ENCODE measurements at places on chromosomes 6 and 20. TPM values are rescaled to one million over a fixed set of nuclear protein-coding genes. Genes with fewer than 3 reads are reported as not detected.

Gene C6orf132
- 0.14 TPM for total RNA-seq

Gene KHDC1
- total RNA-seq: 3.2 TPM

GRCh38 chr20:50363479-50363878 is 146.7 kb upstream of the PTPN1 start:
- no peak overlapping the region for H3K4me3 ChIP-seq
- no peaks in the 10 kb centered on the region for H3K36me3 ChIP-seq
- no peak overlapping the region for H3K27ac ChIP-seq
- no peak for DNase-seq

- no peak for DNase-seq
- H3K4me3 ChIP-seq: no peak overlapping the region
- H3K27me3 ChIP-seq: peaks cover 9% of the 10 kb centered on the region
- peaks cover 12% of the 10 kb centered on the region for H3K4me1 ChIP-seq
These were observed 97.7 kb downstream of the GRM4 start for GRCh38 chr6:34047913-34048867.

DNA sequence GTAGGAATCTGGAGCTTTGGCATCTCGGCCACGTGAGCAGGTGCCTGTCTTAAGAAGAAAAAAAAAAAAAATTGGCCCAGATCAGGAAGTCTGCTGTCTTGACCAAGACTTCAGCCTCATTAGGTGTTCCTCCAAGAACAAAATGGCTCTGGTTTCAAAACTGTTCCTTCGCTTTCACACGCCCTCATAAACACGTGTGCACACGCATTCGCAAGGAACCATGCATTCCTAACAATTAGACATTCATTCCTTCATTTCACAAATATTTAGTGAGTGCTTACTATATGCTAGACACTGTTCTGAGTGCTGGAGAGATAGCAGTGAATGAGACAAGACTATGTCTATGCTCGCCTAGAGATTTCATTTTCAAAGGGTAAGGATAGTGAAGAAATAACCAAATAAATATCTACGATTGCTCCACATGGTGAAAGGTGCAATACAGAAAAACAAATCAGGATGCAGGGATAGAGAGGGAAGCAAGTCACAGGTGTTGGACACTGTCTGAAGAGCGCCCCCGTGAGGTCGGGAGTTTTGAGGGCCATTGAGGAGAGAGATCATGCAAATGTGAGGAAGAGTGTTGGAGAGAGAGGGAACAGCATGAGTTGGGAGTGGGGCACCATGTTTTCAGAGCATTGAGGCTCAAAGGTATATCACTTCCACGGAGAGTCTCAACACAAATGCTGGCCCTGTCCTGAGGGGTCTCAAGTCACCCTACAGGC is 53.3 kb downstream of the CCDC170 start:
- H3K27ac ChIP-seq: no peak overlapping the region
- peaks cover 5% of the 10 kb centered on the region for H3K27me3 ChIP-seq
- H3K36me3 ChIP-seq: no peaks in the 10 kb centered on the region
- peaks cover 2% of the 10 kb centered on the region for H3K4me1 ChIP-seq

DNA sequence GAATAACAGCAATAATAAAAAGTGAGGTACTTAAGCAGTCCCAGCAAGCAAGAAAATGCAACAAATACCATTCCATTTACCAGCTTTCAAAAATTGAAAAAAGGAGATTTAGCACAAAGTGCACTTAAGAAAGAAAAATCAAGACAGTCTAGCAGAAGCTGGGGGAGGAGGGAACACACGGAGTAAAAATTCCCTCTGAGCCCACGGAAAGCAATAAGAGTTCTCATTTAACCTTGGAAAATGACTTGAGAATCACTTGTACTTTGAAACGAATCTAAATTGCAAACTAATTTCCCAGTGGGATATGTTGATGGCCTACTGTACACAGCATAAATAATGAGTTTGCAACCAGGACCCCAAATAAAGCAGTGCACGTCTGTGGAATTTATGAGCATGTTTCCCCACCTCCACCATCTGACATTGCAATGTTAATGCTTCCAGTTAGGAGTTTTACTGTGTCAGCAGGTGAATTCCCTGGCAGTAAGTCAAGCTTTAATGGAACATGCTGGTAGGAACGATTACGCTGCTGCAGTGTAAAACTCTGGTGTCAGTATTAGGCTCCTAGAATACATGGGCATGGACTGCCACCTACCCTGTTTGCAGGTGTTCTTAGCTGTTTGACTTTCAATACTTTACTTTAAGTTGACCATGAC is 386.8 kb downstream of the HDGFL1 start:
- H3K27ac ChIP-seq: no peak overlapping the region
- no peak for DNase-seq
- no peak overlapping the region for H3K4me3 ChIP-seq
- H3K27me3 ChIP-seq: peaks cover 5% of the 10 kb centered on the region

- H3K4me3 ChIP-seq: no peak overlapping the region
- no peaks in the 10 kb centered on the region for H3K36me3 ChIP-seq
- H3K4me1 ChIP-seq: no peaks in the 10 kb centered on the region
- no peak for DNase-seq
These were observed 11.0 kb upstream of the KHDC1L start for GRCh38 chr6:73236144-73236750.

GRCh38 chr6:36596356-36596755 is 2.2 kb downstream of the SRSF3 start:
- no peaks in the 10 kb centered on the region for H3K27me3 ChIP-seq
- H3K27ac ChIP-seq: peak overlapping the region; percentile 99
- peaks cover 61% of the 10 kb centered on the region for H3K36me3 ChIP-seq
- peak overlapping the region; percentile 97 for H3K4me3 ChIP-seq
- H3K4me1 ChIP-seq: peaks cover 33% of the 10 kb centered on the region

DNA sequence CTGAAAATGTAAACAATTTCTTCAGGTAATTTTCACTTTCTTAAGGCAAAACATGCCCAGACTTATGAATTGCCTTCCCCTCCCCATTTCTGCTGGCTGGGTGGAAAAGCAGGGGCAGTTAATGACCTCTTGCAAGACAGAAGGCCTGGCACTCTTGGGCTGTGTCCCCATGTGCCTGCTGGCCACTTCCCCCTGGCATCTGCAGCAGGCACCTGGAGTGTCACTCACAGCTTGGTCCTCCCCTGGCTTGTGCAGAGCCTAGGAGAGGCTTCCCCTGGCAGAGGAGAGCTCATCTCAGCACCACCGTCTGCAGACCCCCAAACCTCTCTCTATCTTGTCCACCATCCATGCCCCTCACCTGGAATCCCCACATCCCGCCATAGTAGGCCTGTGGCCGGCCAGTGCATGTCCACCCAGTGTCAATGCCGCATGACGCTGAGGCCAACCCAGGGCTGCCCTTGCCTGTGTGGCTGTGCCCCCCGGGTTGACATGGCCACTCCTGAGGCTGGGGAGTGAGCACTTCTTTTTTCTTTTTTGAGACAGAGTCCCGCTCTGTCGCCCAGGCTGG is 83.5 kb upstream of the SLC22A23 start:
- DNase-seq: no peak
- no peaks in the 10 kb centered on the region for H3K4me1 ChIP-seq
- H3K27ac ChIP-seq: no peak overlapping the region
- H3K27me3 ChIP-seq: peaks cover 16% of the 10 kb centered on the region
- no peaks in the 10 kb centered on the region for H3K36me3 ChIP-seq

GRCh38 chr20:1528811-1529210 is 28.7 kb downstream of the SIRPD start:
- no peak for DNase-seq
- no peaks in the 10 kb centered on the region for H3K4me1 ChIP-seq
- H3K4me3 ChIP-seq: no peak overlapping the region

DNA sequence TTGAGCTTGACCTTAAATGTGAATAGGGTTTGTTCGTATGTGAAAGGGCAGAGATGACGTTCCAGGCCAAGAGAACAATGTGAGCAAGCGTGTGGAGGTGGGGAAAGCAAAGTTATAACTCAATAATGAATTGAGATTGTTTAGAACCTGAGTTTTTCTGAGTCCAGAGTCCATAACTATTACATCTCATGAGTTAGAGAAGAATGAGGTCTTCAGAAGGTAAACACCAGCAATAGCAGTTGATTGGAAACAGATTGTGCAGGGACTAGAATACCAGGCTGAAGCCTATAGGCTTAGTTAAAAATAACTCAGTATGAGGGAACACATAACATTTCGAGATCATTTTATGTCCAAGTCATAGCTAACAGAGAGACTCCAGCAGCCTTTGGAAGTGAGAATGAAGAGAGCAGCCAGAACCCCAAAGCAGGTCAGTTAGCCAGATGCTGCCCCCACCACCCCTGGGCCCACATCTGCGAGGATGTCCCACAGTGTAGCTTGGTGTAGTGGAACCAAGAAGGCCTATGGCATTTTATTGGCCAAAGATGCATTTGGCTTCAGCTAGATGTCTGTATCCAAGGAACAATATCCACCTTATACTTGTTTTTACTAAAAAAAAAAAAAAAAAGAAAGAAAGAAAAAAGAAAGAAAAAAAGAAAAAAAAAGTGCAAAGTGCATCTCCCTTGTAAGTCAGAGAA is 121.7 kb downstream of the TNFRSF21 start:
- H3K36me3 ChIP-seq: no peaks in the 10 kb centered on the region
- H3K4me1 ChIP-seq: no peaks in the 10 kb centered on the region
- peaks cover 3% of the 10 kb centered on the region for H3K27me3 ChIP-seq
- no peak overlapping the region for H3K27ac ChIP-seq
- no peak for DNase-seq
- no peak overlapping the region for H3K4me3 ChIP-seq

GRCh38 chr6:161788531-161788930 is 514.7 kb upstream of the AGPAT4 start:
- H3K27me3 ChIP-seq: no peaks in the 10 kb centered on the region
- H3K27ac ChIP-seq: no peak overlapping the region
- no peaks in the 10 kb centered on the region for H3K36me3 ChIP-seq
- no peak for DNase-seq

DNA sequence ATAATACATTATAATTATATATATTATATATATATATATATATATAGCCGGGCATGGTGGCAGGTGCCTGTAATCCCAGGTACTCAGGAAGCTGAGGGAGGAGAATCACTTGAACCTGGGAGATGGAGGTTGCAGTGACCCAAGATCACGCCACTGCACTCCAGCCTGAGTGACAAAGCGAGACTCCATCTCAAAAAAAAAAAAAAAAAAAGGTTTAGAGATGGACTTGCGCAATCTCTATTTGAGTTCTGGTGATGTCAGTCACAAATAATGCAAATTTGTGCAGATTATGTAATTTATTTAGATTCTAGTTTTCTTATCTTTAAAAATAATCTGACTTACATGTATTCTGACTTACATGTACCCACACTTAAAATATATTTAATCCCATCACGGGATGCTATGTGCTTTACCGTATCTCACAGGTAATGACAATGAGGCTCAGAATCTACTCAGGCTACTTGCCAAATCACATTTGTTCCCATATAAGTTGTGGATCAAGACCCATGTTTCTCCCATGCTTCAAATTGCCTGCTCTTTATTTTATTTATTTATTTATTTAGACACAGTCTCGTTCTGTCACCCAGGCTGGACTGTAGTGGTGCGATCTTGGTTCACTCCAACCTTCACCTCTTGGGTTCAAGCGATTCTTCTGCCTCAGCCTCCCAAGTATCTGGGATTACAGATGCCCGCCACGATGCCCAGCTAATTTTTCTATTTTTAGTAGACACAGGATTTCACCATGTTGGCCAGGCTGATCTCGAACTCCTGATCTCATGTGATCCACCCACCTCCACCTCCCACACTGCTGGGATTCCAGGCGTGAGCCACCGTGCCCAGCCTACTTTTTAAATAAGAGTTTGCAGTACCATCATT is 7.6 kb upstream of the UST start:
- H3K4me1 ChIP-seq: no peaks in the 10 kb centered on the region
- H3K27me3 ChIP-seq: peaks cover 15% of the 10 kb centered on the region
- H3K27ac ChIP-seq: no peak overlapping the region
- no peaks in the 10 kb centered on the region for H3K36me3 ChIP-seq
